ENCODE measurements at places on chromosomes 12 and 14. TPM values are rescaled to one million over a fixed set of nuclear protein-coding genes. Genes with fewer than 3 reads are reported as not detected.

GRCh38 chr12:111893287-111893686, 51.3 kb downstream of the MAPKAPK5 start:
- no peak for DNase-seq

GRCh38 chr14:88614218-88614907, 51.5 kb downstream of the ZC3H14 start:
- DNase-seq, result no peak

- no peak for DNase-seq
Measured at GRCh38 chr14:77011245-77011644, 17.3 kb downstream of the IRF2BPL start.

GRCh38 chr12:4243091-4243490, 30.5 kb upstream of the CCND2 start:
- no peak for DNase-seq

The RERG gene
- total RNA-seq, result not detected

The SYCP3 gene
- total RNA-seq, result 0.50 TPM

The TSFM gene
- 44.9 TPM for total RNA-seq

The TAS2R7 gene
- not detected for total RNA-seq
